Activated CD4-positive, alpha-beta T cell treated with anti-CD3 and anti-CD28 coated beads, Interleukin-2, Interleukin-6, amounts not matched to agents 100 ng/mL and 50 ng/mL, durations not matched to agents 16 hours and 8 hours (primary cell): ENCODE measurements at places on chromosomes 2 and 18.

GRCh38 chr2:28373854-28374253, 18.8 kb upstream of the FOSL2 start:
- DNase-seq: no peak

DNA sequence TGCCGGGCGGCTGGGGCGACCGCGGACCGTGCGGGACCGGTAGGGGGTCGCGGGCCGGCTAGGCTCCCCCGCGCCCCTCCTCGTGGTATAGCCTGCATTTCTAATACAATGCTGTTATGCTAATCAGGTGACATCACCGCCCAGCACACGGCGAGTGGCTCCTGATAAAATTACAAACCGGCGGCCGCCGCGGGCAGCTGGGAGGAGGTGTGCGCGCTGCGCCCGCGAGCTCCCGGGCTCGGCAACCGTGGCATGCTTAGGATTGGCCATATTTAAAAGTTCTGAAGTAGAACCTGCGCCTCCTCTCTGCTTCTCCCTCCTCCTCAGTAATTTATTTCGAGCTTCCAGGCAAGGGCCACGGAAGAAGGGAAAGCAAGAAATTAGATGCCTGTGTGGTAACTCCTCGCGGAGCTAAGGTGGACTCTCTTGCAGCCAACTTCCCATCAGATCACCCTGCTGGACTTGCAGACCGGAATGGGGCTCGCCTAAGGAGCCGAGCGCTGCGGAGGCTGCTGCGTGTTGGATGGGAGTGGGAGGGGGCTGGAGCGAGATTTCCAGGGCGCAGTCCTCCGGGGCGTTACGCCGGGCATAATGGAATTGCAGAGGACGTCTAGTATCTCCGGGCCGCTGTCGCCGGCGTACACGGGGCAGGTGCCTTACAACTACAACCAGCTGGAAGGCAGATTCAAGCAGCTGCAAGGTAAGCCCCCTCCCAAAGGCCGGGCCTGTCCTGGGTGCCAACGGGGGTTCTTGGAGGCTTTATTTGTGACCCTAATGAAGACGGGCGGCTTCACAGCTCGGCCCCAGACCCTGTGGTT, 102.3 kb downstream of the SPTBN1 start:
- peak; percentile 79 for DNase-seq

GRCh38 chr2:74512744-74513604, 1.3 kb upstream of the TLX2 start:
- no peak for DNase-seq

- no peak for DNase-seq
Measured at GRCh38 chr18:74905247-74905646, 303.7 kb downstream of the PTGR3 start.

- no peak for DNase-seq
Measured at GRCh38 chr2:240601061-240601830, 14.7 kb downstream of the CAPN10 start.

GRCh38 chr2:190378880-190379237, 29.3 kb upstream of the MFSD6 start:
- no peak for DNase-seq

GRCh38 chr2:231642631-231643494, 50.2 kb downstream of the TEX44 start:
- DNase-seq: peak; percentile 74

GRCh38 chr2:8892111-8892510, 54.7 kb upstream of the KIDINS220 start:
- DNase-seq: no peak

DNA sequence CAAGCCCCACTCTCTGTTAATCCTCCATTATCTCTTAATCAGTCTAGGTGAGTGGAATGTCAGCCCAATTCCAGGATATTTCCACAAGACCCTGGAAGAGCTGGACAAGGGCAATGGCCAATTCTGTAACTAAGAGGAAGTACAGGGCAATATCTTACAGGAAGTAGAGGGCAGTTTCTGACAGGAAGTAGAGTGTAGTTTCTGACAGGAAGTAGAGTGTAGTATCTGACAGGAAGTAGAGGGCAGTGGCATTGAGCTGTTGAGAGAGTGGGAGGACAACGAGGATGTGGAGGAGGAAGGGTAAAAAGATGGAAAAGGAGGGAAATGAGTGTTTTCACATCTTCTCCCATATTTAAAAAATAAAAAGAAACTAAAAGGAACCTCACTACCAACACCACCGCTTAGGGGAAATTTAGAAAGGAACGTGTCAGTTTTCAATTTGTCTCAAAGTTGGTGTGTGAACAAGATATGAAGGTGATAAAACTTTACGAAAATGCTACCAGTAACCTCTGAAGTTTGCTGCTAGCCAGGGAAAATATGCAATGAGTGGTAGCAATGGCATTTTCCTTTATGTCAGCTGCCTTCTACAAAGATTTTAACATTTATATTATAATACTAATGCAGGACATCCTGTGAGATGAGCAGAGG, 430.9 kb upstream of the HNRNPA3 start:
- peak; percentile 12 for DNase-seq

DNA sequence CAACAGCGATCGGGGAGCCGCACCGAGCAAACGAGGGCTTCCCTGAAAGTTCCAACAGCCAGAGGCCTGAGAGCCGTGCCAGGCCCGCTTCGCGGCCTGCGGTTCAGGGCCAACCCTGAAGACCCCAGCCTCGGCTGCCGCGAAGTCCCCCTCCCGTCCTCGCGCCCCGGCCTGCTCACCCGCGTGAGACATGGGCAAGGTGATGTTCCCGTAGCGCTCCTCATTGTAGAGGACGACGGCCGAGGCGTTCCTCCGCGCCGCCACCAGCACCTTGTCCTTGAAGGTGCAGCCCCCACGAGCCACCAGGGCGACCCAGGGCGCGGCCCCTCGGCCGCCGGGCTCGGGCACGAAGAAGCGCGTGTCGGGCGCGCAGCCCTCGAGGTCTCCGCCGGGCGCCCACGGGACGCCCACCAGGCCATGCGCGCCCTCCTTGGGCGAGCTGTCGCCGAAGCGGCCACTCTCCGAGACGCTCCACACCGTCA, 510 bp downstream of the RNF149 start:
- peak; percentile 42 for DNase-seq

DNA sequence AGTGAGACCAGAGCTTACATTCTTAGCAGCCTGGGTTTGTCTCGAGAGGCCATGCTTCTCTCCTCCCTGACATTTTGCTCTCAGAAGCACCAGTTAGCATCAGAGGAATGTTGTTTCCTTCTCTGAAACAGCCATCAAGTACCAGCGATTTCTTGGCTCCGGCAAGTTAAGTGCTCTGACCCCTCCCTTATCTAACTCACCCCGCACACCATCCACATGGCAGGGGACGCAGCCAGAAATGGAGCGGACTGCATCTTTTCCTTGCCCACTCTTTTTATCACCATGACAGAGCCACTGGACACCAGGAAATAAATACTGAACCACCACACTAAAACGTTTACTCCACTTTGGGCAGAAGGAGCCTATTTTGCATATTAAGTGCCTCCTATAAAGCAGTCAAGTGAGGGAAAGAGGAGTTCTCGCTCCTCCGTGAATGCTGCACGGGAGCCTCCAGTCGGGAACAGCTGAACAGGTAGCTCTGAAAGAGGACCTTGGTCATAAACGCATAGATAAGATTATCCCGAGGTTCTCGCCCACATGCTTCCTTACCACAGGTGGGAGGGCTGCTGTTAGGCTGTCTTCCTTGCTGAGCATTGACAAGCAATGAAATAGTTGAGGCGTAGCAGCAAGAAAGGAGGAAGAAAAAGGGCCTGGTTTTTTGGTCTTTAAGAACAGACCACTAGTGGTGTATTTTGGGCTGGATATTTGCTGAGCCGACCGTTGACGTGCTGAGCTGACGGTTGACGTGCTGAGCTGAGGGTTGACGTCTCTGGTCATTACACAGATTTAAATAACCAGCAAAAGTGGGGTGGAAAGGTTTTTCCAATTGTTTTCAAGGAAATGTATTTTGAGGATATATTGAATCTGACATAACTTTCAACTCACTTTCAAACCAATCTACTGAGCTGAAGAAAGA, 71.4 kb upstream of the ITGB6 start:
- no peak for DNase-seq

- DNase-seq: peak; percentile 22
Measured at GRCh38 chr2:236550701-236551465, 18.7 kb upstream of the ACKR3 start.

GRCh38 chr2:48699348-48699930, 56.1 kb downstream of the LHCGR start:
- DNase-seq: no peak
